ENCODE measurements at places on chromosomes 7 and 10. TPM values are rescaled to one million over a fixed set of nuclear protein-coding genes. Genes with fewer than 3 reads are reported as not detected.

The SPDYE16 gene
- total RNA-seq: 0.20 TPM

The ANXA7 gene
- total RNA-seq: 99.9 TPM

The HMX3 gene
- not detected for total RNA-seq

DNA sequence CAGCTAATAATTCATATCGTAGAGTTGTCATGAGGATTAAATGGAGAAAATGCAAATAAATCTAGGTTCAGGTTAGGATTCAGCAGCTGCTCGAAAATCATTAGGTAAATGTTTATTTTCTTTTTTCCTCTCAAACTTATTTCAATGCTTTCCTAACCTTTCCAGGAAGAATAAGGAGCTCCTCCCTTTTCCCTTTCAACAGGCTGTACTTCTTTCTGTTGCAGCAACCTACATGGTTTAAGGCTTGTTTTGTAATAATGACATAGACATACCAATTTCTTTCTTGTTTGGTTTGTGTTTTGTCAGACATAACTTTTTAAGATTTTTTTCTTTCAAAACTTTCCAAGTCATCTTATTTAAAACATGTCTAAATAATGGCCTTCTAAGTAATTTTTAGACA lies 18.2 kb downstream of the GPR141 start:
- DNase-seq: no peak

DNA sequence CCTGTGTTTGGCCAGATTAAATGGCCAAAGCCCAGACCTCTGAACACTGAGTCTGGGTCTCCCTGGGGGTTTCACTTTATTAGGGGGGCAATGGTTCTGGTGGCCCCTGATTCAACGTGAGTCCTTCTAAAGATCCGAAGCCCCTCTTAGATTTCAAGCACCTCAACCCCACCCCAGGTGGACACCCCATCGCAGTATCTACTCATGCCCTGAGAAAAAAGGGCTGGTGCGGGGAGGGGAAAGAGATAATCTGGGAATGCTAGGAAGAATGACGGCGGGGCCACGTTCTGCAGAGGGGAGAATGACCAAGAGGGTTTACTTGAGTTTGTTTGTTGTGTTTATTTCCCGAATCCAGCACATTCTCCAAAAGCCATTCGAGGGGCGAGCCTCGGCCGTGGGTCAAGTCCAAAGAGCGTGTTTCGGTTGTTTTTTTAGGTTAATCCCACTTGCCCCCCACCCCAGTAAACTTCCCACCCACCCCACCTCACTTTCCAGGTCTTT lies 832 bp downstream of the PDLIM1 start:
- DNase-seq: no peak

DNA sequence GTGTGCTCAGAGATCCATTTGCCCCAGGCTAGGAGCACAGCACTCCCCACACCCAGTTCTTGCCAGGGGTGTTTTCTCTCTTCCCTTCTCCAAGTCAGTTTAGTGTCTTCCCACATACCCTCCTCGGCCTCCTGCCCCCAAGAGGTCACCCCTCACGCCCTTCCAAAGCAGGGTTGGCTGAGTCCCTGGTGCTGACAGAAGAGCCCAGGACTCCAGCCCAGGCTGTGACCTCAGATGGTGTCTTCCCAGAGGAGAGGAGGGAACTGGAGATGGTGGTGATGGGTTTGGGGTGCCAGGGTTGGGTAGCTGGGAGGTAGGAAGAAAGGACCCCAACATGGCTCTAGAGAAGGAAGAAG lies 19.8 kb downstream of the ZNF775 start:
- no peak for DNase-seq

- DNase-seq: no peak
These were observed 71.3 kb downstream of the LANCL2 start for GRCh38 chr7:55436457-55436856.

DNA sequence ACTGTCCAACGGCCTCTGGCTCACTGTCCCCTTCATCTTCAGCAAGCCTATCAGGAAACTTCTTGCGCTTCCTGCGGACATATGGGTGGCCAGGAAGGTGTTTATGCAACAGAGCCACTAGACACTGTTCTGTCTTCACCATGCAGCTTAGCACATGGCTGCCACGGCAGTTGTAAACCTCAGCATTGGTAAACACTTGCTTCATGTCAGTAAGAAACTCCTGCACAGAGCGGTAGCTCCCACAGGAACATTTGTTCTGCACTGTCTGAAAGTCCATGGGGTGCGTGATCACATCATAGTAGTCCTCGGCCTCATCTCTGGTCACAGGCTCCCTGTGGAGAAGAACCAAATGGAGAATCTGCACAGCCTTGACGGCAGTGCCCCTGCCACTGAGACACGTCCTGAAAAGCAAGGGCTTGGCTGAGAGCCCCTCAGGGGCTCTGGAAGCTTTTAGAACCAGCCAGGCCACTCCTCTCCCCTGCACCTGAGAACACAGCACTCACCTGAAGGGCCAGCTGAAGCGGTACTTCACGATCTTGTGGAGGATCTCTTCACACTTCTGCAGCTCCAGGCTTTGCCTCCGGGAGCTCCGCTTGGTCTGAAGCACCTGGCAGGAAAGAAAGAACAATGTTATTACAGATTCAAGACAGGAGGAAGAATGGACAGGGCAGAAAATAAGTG lies 8.8 kb downstream of the FZD9 start:
- no peak for DNase-seq

- DNase-seq: peak; percentile 58
These were observed 26.5 kb downstream of the ADRA2A start for GRCh38 chr10:111103196-111103840.

DNA sequence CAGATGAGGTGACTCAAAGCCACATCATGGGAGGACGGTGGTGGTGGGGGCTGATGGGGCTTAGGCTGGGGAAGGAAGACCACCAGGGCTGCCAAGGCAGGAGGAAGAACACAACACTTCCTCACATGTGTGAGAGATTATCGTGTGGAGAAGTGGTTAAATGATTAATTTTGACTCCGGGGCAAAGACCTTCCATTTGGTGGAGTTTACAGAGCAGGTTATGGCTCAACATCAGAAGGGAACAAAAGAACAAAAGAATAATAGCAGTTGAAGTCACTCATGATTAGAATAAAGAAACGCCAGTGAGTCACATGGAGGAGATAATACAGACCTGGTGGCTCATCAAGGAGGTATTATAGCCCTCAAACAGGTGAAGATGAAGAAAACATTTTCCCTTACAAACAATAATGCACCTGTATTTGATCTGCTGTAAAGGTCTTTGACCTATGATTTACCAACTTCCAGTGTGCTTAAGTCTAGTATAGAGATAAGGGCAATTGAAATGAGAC lies 170.1 kb downstream of the PKD1L1 start:
- DNase-seq: no peak

DNA sequence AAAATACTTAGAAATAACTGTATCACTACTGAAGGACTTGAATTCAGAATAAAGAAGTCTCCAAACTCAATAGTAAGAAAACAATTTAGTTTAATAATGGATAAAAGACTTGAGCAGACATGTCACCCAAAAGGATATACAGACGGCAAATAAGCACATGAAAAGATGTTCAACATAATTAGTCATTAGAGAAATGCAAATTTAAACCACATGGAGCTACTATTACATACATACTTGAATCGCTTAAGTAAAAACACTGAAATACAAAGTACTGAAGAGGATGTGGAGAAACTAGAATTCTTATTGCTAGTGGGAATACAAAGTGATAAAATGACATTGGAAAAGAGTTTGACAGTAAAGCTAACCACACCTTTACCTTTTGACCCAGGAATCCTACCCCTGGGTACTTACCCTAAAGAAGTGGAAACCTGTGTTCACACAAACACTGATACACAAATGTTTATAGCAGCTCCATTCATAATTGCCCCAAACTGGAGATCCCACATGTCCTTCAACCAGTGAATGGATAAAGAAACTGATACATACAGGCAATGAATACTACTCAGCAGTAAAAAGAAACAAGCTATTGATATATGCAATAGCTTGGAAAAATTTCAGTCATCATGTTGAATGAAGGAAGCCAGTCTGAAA lies 54.3 kb upstream of the NFKB2 start:
- DNase-seq: no peak

DNA sequence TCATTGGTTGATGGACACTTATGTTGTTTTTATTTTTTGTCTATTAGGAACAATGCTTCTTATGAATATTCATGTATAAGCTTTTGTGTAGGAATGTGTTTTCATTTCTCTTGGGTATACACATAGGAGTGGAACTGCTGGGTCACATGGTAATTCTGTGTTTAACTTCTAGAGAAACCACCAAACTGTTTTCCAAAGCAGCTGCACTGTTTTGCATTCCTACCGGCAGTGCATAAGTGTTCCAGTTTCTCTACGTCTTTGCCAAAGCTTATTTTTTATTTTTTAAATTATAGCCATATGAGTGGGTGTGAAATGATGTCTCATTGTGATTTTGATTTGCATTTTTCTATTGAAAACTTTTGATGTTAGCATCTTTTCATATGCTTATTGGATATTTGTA lies 51.3 kb downstream of the ADK start:
- DNase-seq: no peak

DNA sequence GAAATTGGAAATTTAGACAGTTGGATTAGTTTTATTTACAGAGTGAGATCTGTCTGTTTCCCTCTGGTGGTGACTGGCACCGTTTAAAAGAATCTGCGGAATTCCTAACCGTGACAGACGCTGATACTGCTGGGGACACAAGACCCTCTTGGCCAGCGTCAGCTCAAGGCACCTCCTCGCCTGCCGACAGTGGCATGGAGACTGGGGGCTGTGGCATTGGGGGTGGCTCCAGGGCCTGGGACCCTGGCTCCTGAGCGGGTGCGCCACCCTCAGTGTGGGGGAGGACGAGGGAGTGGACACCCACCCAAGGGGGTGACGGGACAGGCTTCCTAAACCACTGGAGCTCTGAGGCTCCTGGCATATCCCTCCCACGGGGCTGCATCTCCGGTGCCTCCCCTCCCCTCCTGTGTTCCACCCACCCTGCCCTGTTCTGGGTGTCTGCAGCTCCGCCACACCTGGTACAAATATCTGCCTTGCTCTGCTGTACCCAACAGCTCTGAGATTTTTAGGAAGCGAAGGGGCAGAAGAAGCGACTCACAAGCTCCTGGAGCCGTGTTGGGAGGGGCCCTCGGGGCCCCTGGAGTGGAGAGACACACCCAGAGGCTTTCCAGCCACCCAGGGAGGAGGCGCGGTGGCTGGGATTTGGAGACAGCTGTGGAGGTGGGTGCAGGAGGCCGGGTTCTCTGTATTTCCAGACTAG lies 178.7 kb downstream of the DNAJB6 start:
- no peak for DNase-seq

Data from mucosa of descending colon (tissue), 3 donors.